Hepatic stellate cell (primary cell): ENCODE measurements at places on chromosomes 1 and 21.
A peak's percentile ranks its signal among the peaks of the same experiment; 100 is the strongest.

GRCh38 chr1:21898326-21899200 lies 38.5 kb downstream of the HSPG2 start:
- peak; percentile 34 for DNase-seq

GRCh38 chr1:36730599-36730998 lies 247.9 kb upstream of the CSF3R start:
- no peak for DNase-seq

- no peak for DNase-seq
These were observed 88.0 kb downstream of the HIVEP3 start for GRCh38 chr1:41830726-41831125.

DNA sequence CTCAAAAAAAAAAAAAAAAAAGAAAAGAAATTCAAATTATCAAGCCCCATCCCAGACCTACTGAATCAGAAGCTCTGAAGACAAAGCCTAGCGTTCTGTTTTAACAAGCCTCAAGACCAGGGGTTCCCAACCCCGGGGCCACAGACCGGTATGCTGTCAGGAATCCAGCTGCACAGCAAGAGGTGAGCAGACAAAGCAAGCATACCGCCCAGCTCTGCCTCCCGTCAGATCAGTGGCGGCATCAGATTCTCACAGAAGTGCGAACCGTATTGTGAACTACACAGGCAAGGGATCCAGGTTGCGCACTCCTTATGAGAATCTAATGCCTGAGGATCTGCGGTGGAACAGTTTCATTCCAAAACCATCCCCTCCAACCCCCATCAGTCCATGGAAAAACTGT lies 57.8 kb upstream of the RASAL2 start:
- no peak for DNase-seq

DNA sequence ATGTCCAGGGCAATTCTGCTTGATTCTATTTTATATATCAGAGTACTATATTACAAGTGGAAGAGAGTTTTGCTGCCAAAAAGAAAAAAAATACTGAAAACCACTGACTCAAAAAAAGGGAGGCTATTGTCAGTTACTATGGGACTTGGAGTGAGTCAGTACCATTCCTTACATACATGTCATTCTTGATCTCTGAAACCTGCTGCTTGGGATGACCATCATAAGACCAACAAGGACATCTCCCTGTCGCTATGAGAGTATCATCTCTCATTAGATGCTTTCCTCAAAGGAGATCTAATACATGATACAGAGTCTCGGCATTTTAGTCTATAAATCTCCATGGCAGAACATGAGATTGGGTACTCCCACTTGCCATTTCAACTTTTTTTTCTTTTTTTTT lies 11.8 kb upstream of the INPP5B start:
- DNase-seq = peak; percentile 89

DNA sequence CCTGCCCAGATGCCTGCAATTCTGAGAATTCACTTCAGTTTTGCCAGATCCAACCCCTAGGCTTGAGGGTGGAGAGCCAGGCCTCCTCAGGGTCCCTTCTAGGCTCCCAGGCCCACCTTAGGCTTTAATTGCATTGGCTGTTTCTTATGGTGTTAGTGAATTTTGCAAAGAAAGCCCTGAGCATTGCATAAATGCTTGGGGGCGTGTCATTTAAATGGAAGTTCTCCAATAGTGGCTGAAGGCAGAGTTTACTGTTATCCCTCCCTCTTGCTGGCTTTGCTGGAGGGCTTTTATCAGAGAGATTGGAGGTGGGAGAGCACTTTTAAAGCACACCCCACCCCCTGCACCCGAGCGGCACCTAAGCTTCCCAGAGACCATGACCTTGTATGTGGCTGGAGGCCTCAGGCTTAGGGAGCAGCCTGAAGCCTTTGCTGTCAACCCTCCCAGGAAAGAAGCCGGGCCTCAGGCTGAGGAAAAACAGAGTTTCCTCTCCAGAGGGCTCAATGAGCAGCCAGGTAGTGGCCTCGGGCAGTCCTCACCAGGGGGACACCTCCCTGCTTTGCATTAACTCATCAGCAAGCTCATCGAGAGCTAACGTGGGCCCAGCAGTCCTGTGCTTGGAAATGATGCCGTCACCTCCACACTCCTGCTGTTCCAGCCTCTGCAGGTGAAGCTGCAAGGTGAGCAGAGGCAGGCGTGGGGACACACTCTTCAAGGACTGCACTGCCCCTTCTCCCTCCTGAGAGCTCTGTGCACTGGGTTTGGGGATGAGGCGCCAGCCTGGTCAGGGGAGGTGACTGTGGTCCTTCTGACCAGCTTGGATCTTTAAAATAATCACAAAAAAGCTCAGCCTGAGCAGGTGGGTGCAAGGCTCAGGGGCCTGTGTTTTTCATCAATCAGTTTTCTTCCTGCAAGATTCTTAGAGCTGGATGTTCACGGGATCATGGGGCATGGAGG lies 58.0 kb downstream of the STUM start:
- DNase-seq = no peak

- no peak for DNase-seq
These were observed 159.2 kb downstream of the RYR2 start for GRCh38 chr1:237201155-237201554.

- DNase-seq = no peak
These were observed 346.5 kb upstream of the PLD5 start for GRCh38 chr1:242870966-242871365.

DNA sequence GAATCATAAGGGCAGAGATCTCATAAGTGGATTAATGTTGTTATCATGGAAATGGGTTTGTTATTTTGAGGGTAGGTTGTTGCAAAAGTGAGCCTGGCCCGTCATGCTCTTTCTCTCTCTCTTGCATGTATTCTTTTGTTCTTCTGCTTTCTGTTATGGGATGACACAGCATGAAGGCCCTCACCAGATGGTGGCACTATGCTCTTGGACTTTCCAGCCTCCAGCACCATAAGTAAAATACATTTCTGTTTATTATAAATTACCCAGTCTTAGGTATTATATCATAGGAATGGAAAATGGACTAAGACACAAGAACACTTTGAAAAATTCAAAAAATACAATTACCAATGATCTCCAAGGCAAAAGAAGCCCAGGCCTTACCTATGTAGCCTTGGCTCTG lies 676.1 kb downstream of the PTPRU start:
- no peak for DNase-seq

DNA sequence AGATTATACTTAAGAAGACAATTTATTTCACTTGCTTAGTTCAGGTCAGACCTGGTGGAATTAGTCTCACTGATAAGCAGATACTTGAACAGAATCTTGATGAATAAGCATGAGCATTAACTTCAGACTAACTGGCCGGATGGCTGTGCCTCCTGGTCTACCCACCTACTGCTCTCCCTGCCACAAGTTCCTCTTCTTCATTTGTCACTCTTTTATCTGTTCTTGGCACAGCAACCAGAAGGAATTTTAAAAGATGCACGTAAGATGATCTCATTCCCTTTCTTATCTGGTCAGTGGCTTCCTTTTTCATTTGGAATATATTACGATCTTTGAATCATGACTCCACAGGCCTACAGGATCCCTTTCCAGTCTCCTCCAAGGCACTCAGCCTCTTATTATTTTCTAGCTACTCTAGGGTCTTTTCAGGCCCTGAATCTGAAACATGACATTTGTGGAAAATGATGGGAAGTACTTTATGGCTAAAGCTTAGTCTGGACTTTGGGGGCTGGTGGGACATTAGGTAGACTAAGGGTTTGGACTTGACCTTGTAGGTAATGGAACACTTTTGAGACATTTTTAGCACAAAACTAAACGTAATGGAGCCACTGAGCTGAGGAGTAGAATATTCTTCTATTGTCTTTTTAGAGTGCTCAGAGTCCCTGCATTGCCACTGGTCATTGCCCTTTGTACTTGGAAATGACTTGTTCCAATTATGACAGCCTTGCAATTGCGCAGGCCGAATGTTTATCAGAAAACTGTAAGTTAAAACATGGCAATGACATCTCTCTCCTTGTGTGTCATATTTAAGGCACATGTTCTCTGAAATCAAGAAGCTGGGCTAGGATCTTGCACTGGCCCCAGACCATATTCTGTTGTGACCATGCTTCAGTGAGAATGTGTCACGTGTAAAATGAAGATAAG lies 16.0 kb downstream of the ST6GALNAC3 start:
- DNase-seq = no peak

DNA sequence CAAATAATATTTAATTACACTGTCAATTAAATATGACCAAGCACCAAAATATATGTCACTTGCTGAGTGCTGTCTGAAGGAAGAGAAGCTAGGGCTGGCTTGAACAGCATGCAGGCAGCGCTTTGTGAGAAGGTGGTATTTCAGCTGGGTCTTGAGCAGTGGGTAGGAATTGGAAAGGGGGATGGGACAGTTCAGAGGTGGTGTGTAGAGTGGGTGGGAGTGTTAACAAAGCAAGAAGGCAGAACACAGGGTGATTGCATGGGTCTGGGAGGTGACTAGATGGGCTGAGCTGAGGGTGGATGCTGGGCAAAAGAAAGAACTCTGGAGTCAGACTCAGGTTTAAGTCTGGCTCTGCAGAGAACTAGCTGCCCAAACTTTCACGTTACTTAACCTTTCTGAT lies 14.3 kb upstream of the ETV3 start:
- DNase-seq = no peak

DNA sequence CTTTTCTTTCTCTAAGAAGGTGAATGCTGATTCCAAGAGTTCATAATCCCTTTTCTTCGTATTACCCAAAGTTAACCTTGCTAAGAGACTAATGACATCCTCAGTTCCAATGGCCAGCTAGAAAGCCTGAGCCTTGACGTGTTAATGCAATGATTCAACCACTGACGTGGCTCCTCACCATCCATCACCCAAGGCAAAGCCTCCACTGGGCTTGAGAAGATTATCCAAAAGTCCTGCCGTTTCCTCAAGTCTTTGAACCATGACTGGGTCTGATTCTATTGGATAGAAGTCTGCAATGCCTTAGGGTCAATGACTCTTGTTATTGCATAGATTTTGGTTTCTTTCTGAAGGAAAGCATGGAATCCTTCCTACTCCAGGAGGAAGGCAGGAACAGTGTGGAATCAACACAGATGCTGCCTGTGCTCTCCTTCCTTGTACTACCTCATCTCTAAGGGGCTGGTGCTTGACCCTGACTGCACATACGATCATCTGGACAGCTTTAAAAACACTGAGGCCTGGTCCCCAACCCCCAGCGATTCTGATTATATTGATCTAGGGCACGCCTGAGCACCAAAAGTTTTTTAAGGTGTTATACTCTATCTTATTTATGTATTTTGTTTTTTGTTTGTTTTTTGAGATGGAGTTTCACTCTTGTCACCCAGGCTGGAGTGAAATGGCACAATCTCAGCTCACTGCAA lies 69.3 kb upstream of the ANGPTL1 start:
- DNase-seq = no peak

GRCh38 chr1:147091801-147092200 lies 80.5 kb downstream of the PRKAB2 start:
- DNase-seq = no peak

DNA sequence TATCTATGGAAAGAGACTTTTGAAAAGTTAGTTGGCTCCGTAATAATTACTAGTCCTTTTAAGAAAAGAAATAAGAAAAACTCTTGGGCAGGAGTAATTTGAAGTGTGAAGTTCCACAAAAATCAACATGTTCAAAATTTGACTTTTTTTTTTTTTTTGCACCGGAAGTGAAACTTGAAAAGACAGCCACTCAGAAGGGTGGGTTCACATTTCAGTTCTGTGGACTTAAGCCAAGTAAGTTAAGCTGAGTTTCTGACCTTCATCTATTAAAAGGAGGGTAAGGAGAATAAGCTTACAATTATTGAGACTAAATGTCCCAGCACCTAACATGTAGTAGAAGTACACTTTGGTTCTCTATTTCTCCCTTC lies 11.0 kb downstream of the RO60 start:
- DNase-seq = no peak

DNA sequence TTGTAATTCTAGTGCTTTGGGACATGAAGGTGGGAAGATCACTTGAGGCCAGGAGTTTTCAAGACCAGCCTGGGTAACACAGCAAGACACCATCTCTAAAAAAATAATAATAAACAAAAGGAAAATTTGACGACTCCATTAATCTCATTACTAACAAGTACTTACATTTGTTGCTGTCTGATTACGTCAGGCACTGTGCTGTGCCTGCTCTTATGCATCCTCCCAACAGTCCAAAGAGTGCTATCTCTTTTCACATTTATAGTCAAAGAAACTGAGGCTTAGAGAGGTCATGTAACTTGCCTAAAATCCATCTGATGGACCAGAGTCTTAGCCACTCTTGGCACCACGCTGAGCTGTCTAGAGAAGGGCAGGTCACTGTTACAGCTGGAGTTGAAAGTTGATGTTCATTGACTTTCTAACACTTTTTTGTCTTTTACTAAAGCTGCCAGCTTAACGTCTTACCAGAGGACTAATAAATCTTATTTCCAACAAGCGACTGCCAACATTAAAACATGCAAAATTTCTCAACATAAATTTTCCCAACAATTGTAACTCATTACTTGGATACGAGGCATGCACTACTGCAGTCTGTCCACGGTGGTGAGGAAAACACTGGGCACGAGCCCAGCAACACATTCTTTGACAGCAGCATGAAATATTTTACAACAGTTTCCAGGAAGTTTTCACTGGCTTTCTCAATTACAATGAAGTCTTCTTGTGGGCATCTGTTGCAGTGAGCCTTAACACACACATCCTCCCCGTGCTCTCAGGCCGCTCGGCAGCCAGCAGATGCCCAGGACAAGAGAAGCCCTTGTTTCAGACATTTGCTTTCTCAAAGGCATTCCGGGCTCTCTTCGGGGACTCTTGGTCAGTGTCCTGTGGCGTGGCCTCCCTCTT lies 262.9 kb upstream of the PROX1 start:
- no peak for DNase-seq

DNA sequence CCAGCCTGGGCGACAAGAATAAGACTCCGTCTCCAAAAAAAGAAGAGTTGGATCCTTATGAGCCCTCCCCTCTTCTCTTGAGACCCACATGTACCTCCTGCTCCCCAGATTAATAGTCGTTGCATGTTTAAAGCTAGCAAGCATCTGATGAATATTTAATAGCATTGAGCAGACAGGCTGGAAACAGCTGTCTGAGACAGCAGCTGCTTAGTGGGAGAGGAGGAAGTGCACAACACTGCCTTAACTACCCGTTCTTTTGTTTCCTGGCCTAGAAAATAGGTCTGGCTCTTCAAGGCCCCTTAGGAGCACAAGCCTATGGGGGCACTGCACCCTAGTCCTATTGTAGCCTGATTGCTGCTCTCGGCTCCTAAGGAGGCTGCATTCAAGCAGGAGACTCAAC lies 17.3 kb upstream of the TMEM39B start:
- no peak for DNase-seq

DNA sequence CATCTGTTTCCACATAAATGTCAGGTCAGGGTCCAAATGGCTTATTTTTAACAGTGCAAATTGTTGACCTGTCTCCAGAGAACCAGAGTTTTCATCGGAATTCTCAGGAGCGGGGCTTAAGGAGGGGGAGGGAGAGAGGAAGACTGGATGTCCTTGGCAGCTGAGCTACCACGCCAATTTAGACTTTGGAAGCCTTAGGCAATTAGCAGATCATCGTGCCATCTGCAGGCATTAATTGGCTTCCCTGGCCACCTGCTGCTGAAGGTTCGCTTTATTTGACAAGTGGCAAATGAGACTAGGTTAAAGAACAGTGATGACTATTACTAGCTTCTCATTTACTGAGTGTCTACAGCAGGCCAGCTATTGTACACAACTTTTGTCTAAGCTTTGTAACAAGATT lies 43.7 kb downstream of the HLX start:
- no peak for DNase-seq
